ENCODE measurements at places on chromosomes 3 and 15.

DNA sequence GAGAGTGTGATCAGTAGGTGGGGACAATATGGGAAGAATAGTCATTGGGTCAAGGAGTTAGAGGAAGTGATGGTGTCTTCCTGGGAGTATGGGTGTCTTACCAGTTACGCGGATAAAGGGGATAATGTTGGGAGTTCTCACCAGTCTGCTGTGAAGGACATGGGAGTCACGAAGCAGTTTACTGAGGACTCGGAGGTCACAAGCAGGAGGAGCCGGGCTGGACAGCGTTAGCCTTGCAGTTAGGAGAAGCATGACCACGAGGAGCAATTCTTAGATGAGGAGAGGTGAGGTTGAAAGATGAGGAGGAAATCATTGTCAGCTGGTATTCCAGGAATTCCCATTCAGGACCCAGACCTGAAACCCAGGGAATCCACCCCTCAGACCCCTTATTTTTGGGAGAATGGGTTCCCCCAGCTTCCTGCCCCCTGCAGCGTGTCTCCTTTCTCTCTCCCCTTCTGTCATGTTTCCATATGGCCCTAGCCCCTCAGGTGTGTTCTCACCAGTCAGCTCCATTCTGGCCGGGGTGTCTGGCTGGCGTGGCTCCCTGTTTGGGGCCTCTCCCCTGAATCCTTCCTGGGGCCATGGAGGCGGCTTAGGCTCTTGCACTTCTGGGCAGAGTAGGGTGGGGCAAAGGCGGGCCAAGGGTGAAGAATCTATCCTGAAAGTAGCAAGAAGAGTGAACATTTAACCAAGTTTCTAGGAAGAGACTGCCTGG, 2.1 kb downstream of the THPO start:
- no peak for DNase-seq

DNA sequence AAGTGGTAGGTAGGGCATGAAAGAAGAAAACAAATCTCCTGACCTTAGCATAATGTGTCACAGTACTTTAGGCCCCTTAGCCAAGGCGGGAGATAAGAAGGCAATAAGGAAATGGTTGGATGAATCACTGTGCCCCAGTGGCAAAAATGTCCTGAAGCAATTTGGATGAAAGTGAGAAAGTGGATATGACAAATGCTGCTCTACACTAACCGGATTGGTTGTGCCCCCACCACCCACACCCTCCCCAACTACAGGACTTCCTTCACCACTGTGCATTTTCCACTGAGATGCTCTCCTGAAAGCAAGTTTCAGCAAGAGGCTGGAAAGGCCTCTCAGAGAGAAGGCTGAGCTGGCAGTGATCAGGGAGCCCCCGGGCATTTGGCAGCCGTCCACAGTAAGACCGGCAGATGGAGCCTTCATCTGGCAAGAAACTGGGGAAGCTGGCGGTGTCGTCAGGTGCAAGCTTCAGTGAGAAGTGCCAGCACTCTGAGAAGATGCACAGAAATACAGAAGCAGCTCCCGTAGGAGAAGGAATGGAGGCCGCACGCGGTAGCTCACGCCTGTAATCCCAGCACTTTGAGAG, 63.8 kb downstream of the ATP1B3 start:
- DNase-seq: no peak

- no peak for DNase-seq
Measured at GRCh38 chr15:101611580-101612299, 40.4 kb downstream of the TM2D3 start.

- peak; percentile 59 for DNase-seq
Measured at GRCh38 chr15:62469874-62470688, 305.0 kb upstream of the C2CD4B start.

DNA sequence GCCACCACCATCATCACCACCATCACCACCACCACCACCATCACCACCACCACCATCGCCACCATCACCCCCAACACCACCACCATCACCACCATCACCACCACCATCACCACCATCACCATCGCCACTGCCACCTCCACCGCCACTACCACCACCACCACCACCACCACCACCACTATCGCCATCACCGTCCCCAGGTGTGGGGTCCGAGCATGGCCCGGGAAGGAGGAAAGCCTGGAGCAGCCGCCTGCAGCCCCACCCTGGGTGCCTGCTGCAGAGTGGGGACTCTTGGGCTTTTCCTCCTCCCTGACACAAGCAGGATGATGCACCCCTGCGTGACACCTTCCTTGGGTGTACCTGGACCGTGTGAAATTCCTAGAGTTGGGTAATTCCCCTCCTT, 43.9 kb downstream of the MUC4 start:
- DNase-seq: no peak

DNA sequence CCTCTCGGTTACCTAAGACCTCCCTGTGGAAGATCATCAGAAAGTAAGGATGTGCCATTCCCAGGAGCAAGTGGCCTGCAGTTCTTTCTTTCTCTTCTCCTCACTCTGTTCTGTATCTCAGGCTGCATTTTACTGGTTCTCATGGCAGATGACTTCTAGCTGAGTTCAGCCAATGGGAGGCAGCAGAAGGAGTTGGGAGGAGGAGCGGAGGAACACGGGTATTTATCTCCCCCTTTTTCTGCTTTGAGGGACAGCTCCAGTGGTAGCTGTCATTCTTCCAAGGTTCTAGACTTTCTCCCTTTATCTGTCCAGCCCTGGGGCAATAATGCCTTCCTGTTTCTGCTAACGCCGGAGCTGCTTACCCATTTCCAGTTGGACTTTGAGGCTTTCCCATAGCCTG, 339.9 kb downstream of the NR2F2 start:
- no peak for DNase-seq

DNA sequence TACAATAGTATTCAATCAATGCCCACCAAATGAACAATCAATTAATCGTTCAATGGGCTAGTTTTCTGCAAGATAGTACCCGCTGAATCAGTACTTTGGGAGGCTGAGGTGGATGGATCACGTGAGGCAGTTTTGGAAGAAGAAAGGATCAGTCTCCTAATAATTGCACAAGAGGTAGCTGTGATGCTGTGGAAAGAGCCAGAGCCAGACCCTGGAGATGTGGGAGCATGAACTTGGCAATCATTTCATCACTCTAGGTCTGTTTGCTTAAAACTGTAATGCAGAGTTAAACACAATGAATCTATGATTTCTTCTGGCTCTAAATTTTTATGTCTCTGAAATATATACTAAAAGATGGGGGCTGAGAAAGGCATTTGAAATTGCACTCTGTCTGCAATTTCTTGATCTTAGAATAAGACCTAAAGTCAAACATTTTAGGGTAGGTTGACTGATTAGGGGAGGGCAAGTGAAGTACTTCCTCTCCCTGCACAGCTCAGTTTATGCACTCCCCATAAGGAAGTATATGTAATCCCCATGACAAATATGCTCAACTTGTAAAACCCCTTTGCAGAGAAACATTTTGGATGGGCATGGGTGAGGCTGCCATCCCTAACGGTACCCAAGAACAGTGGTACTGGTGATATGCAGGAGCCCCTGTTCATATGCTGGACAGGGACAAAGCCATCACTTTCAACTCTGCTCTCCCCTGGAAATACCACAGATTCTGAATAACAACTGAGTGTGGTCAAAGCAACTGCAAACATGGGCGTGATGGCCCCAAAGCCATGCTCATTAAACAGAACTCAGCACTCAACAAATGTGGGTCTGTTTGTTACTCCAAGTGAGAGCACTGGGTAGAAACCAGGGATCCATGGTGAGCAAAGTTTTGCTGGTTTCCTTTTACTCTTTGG, 28.6 kb upstream of the SPATA12 start:
- no peak for DNase-seq

DNA sequence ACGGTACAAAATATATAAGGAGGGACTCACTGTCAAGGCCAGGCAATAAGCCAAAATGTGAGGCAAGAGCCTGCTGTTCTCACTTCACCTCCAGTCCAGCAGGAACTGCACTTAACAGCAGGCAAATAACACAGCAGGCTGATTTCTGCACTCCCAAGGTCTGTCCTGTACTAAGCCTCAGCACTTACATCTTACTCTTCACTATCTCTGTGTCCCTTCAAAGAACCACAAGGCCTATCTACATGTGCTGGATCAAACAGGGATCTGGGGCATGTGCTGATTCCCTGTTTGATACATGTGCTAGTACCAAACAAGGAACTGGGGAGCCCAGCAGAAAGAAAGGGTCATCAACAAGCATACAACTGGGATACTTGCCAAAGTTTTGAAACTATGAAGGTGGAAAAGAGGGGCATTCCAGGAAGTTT, 22.2 kb downstream of the UACA start:
- peak; percentile 83 for DNase-seq
